NCI-H1092 treated with DMSO at 0.1 percent for 48 hours (cell line): ENCODE measurements at places on chromosomes 2 and 18.

GRCh38 chr2:204183608-204184007, 247.0 kb downstream of the ICOS start:
- no peak for DNase-seq

DNA sequence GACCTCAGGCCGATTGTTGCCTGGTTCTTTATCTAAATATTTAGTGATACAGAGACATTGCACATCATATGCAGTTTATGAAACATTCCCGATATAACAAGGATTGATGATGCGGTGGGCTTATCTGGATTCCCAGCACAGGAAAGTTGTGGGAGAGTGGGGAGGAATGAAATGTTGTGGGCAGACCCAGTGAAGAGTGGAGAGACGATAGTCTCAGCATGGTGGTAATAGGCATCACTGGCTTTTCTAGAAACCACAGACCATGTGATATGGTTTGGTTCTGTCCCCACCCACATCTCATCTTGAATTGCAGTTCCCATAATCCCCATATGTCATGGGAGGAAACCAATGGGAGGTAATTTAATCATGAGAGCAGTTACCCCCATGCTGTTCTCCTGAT, 34.8 kb upstream of the RND3 start:
- DNase-seq, result no peak

- no peak for DNase-seq
Observed at GRCh38 chr18:36160959-36161371, 26.3 kb upstream of the MOCOS start.

DNA sequence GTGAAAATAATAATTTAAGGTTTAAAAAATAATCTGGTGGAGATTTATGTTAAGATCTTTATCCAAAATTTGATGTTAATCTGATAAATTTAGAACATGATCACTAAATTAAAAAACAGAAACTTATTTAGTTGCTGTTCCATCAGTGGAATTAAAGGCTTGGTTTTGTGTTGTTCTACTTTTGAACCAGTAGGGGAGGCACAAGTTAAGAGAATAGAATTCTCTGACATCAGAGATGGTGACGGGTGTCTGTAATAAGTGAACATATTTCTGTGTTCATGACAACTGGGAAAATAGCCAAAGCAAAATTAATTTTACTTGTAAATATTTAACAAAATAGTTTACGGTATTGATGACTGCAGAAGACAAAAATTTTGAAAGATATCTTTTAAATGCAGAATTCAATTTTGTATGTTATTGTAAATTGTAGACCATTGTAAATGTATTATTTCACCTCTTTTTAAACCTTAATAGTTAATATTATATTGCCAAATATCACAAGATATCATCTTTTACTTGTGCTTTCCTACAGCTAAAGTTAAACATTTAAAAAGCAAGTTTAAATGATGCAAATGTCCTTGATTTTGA, 106.0 kb downstream of the UBR3 start:
- DNase-seq, result peak; percentile 28

GRCh38 chr2:217349251-217349650, 489.4 kb upstream of the TNP1 start:
- DNase-seq, result no peak

DNA sequence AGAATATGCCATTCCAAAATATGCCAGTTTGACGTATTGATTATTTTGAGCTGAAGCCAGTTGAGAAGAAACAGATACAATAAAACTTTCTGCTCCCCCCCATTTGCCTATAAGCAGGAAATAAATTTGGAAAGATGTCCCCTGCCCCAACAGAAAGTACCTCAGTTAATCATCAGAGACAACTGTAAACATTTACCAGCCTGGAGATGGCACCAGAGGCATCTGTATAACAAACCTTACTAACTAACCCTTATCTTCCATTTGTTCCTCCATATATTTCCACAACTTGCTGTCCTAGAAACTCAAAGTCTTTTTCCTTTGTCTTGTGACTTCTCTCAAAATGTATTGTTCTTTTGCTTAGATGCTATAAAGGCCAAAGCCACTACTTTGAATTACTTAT, 93.8 kb downstream of the AKAIN1 start:
- DNase-seq, result no peak
